NCI-H446 treated with DMSO at 0.1 percent for 48 hours (cell line): ENCODE measurements at places on chromosomes 13 and 19.

GRCh38 chr19:3365836-3366752, at the start of gene NFIC:
NFIC (plus strand) TSS chr19:3366583; CDS start chr19:3366637, 54 bp downstream.
- peak; percentile 56 for DNase-seq

DNA sequence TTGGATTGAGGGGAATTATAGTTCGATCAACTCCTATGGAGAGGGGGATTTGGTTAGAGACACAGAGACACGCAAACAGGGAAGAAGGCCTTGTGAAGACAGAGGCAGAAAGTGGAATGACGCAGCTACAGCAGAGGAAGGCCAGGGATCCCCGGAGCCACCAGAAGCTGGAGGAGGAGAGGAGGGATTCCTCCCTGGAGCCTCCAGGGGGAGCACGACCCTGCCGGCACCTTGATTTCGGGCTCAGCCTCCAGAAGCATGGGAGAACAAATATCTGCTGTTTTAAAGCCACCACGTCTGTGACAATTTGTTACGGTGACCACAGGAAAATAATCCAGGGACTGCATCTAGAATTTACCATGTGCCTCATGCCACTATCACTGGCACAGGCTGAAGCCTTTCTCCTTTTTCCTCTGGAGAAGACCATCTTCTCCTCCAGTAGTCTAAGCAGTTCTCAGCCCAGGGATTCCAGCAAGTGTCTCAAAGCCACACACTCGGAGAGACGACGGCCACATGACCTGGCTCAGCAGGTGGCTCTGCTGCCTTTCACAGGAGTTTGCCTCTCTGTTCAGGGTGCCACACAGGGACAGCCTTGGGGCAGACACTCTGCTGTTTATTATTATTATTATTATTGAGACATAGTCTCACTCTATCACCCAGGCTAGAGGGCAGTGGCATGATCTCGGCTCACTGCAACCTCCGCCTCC, 39.9 kb upstream of the CCNE1 start:
- DNase-seq = no peak

- no peak for DNase-seq
These were observed 93.9 kb downstream of the GADD45B start for GRCh38 chr19:2569596-2570465.

DNA sequence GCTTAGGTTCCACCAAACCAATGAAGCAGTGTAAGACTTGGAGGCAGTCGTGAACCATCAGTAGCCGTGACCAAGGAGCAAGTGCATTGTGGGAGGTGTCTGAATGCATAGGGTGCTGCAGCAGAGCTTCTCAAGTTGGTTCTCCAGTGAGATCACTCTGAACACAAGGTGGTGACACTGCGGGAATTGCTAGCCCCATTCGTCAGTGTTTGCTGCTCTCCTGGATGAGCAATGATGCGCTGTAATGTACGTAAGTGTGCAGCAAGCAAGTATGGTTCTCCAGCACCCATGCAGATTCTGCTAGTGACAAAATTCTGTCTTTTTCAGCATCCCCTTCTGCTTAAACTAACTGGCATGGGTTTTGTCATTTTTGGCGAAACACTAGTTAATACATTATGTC, 97.6 kb upstream of the HTR2A start:
- DNase-seq = no peak

DNA sequence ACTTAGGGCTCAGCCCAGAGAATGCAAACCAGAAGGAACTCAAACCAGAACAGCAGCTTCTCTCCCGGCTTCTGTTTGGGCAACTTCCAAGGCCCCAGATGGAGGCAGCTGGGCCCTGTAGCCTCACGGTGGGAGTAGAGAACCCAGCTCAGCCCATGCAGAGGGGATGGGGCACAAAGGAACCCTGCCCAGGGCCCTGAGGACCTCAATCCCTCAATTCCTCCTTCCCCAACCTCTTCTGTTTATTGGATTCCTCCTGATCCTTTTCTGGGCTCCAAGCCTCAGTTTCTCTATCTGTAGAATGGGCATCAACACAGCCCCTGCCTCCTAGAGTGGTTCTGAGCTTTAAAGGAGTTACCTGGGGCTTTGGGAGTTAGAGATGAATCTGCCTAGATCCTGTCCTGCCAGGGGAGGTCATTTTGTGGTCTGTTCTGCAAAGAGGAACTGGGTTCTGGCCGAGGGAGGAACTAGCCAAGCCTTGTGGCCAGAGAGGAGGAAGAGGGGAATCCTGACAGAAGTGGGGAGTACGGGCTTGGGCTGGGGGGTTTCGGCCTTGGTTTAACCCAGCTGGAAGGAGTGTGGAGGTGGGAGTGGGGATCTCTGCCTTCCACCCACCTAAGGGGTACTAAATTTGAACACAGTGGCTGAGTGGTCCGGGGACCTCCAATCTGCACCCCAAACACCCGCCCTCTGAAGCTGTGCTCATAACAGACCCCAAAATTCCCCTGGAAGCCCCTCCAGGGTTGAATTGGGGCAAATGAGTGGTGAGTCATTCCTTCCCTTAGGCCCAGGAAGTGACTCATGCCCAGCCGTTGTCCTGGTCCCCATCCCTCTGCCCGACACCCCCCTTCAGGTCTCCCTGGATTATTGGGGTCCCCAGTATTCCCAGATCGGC, 2.7 kb downstream of the ADGRE5 start:
- no peak for DNase-seq

DNA sequence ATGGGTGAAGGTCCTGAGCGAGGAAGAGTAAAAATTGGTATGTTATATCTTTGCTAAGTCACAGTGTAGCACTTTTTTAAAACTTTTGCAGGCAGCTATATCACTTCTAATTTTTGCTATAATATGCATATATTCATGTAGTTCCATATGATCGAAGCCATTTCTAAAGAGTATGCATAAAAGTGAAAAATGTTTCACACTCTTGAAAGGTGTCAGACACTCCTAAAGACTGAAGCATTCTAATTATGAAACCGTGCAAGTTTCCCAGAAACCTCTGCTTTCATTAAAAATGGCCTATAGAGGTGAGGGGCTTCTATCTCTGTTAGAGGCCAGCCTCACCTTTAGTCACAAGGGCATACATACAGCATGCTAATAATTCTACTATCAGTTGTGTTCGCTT, 128.9 kb downstream of the CDK8 start:
- DNase-seq = no peak

DNA sequence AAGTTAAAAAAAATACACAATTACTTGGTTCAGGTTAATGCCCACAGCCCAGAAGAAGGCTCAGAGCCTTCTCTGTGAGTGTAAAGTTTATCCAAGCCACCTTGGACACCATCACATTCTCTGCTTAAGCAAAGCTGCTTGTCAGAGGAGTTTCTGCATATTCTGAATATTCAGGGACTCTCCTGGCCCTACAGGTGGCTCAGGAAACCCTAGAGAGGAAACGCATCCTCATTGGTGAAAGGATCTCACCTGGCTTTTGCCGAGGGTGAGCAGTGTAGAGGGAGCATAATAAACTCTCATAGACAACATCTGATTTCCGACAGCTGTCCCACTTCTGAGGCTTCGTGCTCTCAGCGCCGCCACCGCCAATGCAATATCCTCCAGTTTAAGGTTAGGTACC, 239.9 kb upstream of the TSHZ3 start:
- no peak for DNase-seq

DNA sequence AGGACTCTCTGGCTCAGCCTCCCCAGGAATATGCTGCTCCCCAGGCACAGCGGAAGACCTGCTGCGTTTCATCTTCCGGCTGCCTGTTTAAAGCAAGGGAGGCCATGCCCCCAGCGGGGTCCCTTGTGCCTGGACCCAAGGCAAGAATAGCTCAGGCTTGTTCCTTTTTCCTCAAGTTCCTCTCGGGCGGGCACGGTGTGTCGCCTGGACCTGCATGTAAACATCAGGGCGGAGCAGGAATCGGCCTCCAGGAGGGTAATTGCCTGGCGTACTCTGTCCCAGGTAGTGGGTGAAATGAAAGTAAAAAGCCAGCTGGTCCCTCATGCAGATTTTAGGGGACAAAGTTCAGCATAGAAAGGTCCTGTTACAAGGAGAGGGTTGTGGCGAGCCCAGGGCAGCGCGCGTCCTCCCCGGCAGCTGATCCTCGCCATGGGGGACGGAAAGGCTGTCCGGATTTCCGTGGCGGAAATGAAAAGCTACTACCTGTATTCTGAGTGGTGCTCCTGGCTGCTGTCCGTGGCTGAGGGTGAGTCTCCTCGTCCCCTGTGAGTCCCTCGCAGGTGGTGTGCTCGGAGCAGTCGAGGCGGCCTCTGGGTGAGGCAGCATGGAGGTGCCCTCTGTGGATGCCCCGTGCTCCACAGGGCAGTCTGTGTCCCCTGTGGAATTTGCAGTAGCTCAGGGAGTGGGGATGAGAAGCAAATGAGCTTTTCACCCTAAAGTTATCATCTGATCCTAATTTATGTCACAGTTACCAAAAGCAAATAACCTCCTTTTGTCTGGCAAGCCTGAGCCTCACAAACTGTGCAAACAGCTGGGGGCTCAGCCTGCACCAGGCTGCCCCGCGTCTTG, 16.2 kb downstream of the MCF2L start:
- no peak for DNase-seq

GRCh38 chr13:51822106-51822815, 18.3 kb upstream of the DHRS12 start:
- DNase-seq = no peak

GRCh38 chr13:40547591-40548315, 118.7 kb downstream of the FOXO1 start:
- no peak for DNase-seq

- no peak for DNase-seq
These were observed 536.5 kb downstream of the PCDH9 start for GRCh38 chr13:66693656-66694055.

- DNase-seq = no peak
These were observed 181.9 kb downstream of the PCDH9 start for GRCh38 chr13:67048084-67048820.

DNA sequence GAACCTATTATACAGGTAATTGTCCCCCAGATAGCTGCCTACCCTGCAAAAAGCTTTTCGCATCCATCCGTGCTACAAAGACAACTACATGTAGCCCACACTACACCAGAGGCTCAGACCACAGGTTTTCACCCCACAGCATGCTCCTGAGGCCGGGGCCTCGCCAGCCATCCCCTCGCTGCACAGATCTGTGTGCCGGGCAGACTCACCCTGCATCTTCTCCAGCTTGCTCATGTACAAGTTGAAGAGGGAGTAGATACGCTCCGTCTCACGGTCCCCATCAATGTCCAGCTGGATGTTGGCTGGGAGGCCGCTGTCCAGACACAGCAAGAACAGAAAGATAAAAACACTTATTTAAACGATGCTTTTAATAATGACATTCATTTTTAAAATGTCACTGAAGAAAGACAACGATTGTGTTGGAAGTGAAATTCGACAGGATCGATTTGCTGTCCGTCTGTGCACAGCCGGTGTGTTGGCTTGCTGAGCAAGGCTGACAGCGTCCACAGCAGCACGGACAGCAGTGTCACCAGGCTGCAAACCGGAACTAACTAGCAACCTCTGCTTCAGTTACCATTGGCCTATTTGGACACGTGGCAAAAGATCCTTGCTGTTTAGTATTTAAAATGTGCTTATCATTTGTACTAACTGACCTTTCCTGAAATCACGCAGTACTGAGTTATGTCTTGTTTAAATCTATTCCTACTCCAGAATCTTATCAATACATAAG, 18.6 kb upstream of the C13orf46 start:
- DNase-seq = no peak

GRCh38 chr13:49602005-49602404, 16.6 kb upstream of the RCBTB1 start:
- no peak for DNase-seq

DNA sequence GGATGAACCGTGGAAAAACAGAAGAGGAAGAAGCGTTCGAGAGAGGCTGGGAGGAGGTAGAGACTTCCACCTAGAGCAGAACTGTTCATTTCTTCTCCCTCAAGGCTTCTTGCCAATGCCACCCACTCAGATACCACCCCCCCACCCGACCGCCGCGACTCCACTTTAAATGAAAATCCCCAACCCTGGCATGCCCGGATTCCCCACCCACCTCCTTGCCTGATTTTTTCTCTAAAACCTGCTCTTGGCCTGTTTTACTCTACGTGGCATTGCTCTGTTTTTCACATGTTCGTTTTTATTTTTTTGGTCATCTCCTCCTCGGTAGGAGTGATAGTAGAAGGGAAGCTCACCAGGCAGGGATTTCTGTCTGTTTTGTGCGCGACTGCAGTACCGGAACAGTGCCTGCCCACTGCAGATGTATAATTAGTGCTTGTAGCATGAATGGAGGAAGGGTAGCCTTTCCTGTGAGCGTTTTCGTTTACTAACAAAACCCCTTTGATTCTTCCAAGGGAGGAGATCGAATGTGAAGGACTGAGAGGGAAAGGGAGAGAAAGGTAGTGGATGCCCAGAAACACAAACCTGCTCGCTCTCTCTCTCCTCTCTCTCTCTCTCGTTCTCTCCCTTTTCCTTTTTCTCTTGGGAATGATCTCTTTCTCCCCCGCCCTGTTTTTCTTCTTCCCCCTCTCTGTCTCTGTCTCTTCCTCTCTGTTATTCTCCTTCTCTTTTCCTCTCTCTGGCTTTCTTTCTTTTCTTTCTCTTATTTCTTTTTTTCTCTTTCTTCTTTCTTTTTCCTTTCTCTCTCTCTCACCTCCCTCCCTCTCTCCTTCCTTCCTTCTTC, 2.2 kb downstream of the CD70 start:
- no peak for DNase-seq

DNA sequence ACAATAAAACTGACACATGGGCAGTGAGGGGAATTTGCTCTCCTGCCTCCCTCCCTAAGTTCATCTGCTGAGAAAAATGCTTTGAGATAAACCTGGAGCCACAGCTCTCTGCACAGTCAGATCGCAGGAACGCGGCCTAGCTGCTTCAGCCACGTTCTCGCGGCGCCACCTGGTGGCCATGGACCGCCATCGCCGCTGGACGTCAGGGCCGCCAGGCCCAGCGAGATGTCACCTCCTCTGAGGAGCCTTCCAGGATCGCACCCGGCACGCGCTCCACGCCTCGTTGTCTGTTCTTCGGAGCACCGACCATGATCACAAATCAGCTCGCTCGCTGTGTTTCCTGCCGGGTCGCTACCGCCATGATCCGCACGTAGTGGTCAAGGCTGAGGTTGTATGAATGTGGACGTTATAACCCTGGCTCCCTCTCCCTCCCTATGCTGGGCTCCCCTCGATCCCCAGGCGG, 20.6 kb upstream of the USP29 start:
- DNase-seq = no peak

GRCh38 chr19:49856574-49857021, 5.6 kb downstream of the PTOV1 start:
- no peak for DNase-seq

- no peak for DNase-seq
These were observed 11.8 kb upstream of the ZNF175 start for GRCh38 chr19:51559240-51559639.

GRCh38 chr19:28744014-28744413, 468.9 kb downstream of the UQCRFS1 start:
- DNase-seq = no peak

- no peak for DNase-seq
These were observed 1.9 kb downstream of the KLF12 start for GRCh38 chr13:74132152-74132775.
